Stimulated activated CD4-positive, alpha-beta T cell treated with anti-CD3 and anti-CD28 coated beads, Interleukin-4, amount 100 ng/mL, for 48 hours (primary cell): ENCODE measurements at places on chromosomes 5 and 9.

GRCh38 chr9:86718388-86719049 lies 228.8 kb downstream of the GAS1 start:
- DNase-seq, result no peak

DNA sequence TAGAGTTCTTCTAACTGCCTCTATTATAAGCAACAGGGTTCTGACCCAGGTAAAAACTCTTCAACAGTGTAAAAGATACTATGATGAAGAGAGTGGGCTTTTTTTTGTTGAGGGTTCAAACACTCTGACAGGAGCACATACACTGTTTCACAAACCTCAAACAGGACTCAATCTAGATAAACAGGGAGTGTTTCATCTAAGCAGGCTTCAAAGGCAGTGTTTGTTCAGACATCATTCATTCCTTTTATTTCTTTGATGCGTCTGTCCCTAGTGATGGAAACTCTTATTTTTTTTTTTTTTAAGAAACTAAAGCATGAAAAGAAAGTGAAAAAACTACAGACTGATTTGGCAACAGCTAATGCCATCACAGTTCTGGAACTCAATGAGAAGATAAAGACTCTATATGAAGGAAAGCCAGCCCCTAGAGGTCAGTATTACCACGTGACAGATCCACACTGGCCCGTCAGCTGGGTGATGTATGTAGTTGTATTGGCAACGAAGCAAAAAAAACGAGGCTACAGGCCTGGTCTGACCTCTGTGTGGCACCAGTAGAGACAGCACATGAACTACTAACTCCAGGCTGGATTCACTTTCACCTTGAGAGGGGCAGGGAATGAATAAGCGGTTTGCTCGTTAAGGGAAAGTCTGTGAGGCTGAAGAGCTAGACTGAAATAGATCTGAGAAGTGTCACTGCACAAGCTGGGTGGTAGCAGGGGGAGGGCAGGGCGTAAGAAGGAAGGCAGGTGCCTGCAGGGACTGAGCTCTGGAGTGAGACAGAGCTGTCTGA lies 172.2 kb downstream of the CCDC192 start:
- DNase-seq, result no peak

DNA sequence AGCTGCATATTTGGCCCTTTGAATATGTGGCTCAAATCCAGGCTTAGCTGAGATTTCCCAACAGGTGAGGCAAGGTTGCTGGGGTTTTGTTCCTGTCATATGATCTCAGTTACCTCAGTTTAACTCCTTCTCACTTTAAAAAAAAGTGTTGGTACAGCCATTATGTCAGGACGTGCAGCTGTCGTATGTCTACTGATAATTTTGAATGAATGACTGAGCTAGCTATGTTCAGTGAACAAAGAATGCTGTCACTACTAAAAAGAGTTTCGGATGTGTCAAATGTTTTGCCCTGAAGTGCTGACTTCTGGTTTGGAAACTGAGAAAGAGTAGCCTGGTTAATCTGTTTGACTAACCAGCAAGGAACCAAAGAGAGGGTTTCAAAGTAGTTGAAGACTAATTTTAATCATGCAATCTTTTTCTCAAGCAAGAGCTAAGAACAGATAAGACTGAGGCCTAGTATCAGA lies 106.3 kb upstream of the NR3C1 start:
- no peak for DNase-seq

GRCh38 chr5:154117050-154117449 lies 73.5 kb upstream of the GALNT10 start:
- DNase-seq, result no peak

- no peak for DNase-seq
These were observed 409.6 kb upstream of the PAPPA start for GRCh38 chr9:115743709-115744605.

GRCh38 chr9:88736136-88736637 lies 201.2 kb downstream of the NXNL2 start:
- DNase-seq, result no peak

DNA sequence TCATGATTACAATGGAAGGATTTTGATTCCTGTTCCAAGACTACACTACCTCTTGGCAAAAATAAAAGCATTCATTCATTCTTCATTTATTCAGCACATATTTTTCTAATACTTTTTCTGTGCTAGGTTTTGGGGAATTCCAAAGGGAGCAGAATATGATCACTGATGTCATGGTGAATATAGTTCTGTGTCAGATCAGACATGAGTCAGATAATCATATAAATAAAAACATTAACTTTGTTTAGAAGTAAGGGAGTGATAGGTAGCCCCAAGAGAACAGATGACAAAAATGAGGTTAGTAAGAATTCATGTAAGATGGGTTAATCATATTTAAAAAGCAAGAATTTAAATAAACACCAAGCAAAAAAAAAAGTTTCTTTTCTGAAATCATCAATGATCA lies 94.1 kb upstream of the RANBP6 start:
- no peak for DNase-seq

DNA sequence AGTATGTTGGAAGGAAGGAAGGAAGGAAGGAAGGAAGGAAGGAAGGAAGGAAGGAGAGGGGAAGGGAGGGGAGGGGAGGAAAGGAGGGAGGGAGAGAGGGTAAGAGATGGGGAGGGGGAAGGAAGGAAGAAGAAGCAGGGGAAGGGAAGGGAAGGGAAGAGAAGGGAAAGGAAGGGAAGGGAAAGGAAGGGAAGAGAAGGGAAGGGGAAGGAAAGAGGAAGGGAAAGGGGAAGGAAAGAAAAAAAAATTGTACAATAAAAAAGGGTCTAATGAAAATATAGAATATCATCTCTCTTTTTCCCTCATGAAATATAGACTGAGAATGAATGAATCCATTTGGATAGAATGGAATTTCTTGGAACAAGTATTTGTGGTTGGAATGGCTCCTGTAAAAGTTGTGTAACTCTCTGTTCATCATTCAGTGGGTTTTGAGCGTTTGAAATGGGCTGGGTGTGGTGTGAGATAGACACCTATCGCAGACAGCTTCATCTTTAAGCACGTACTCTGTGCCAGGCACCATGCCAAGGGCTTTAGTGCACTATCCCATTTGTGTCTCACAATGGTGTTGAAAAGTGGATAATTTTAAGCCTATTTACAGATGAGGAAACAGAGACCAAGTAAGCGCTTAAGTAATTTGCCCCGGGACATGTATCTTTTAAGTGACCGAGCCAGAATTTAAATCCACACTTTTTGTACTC lies 11.6 kb upstream of the PAPPA start:
- DNase-seq, result no peak
